ENCODE measurements at places on chromosomes 11 and 22.

- no peak for DNase-seq
Observed at GRCh38 chr11:62127426-62127825, 3.6 kb downstream of the INCENP start.

- peak; percentile 17 for DNase-seq
Observed at GRCh38 chr22:22954656-22955055, 67.0 kb downstream of the IGLL5 start.

GRCh38 chr11:116162086-116162885, 610.5 kb downstream of the BUD13 start:
- no peak for DNase-seq

DNA sequence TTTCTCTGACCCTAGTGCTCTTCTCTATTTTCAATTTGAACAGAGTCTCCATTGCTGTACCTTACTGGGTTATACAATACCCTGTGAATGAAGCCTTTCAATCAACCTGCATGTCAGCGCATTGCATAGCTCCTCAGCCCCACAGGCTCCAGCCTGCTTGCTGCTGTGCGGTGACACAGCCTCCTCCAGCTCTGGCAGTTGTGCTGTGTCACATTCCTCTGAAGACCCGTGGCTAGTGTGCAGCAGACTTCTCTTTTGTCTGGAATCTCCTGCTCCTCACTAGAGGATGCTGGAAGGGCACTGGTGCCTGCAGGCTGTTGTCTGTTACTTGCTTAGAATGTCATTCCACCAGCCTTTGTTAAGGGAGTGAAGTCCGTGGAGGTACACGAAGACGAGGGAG, 390.1 kb upstream of the B3GAT1 start:
- DNase-seq: no peak

DNA sequence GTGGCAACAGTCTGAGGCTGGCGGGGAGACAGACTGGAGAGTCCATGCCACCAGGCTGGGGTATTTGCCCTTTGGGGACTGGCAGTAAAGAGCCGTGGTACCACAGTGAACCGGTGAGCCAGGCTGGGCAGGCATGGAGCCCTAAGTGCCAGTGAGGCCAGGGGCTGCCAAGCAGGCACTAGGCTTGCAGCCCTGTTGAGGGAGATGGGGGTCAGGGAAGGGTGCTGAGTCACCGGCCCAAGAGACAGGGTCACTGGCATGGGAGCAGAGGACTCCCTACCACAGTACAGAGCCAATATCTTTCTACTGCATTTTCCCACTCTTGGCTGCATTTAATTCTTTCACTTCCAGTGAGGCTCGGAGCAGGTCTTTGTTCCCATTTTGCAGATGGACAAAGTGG, 30.7 kb upstream of the TEF start:
- DNase-seq: no peak

All from activated gamma-delta T cell treated with anti-CD3 and anti-CD28 coated beads, Interleukin-2, amount 50 U/mL, for 16 hours (primary cell).